ENCODE measurements at places on chromosomes 16 and 17.

- peak; percentile 37 for DNase-seq
These were observed 33.7 kb upstream of the GSG1L start for GRCh38 chr16:28096983-28097899.

DNA sequence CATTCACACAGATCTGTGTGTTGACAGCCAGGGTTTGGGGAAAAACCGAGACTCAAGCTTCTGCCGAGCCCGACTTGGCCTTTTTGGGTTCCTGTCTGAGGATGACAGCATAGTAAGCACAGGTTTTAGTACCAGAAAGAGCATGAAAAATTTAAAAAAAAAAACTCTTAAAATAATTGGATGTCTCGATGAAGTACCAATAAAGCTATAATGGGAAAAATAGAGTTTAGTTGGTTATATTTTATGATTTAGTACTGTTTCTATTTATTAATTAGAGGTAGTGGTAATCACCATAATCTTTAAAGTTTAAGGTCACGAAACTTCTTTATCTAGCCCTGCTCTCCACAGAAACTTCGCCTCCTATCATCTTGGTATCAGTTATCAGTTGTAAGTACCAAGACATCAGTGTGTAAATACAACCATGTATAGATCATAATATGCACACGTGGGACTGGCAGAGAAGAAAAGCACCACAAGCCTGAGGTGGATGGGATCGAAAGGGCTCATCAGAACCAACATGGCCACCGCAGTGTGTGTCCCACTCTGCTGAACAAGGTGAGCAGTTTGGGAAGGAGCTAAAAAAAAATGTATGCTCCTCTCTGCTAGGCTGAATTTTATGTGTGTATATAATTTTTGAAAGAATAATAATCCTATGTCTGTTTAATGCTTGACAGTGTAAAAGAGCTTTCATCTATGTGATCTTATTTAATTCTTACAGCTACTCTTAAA is 14.4 kb upstream of the EEF2K start:
- DNase-seq, result peak; percentile 60

DNA sequence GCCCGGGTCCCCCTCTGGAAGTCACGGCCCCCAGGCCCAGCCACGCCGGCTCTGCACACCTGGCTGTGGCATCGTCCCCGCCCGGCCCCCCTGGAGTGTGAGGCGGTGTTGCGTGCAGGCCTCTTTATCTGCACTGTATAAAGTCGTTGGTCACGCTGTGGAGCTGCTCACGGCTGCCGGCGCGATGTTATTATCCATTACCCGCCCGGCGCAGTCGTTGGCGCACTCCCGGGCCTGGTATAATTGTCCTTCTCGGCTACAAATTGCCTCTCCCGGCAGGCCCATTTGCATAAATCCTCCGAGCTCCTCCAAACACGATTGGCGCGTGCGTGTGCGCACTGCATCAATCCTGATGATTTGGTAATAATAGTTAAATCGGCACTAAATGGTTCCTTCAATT is 57.8 kb downstream of the BAHCC1 start:
- DNase-seq, result no peak

DNA sequence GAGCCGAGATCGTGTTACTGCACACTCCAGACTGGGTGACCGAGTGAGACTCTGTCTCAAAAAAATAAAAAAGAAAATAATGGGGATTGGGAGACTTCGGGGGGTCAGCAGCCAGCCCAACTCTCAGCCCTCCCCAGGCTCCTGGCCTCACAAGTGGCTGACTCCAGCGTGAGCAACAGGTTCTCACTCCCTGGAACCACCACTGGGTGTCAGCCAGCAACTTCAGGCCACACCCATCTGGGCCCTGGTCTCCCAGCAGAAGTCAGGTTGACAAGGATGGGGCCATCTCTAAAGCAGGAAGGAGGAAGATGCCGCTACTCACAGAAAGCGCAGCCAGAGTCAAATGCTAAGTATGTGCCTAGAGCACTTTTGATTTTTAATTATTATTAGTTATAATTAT is 139.4 kb downstream of the C16orf78 start:
- DNase-seq, result no peak

DNA sequence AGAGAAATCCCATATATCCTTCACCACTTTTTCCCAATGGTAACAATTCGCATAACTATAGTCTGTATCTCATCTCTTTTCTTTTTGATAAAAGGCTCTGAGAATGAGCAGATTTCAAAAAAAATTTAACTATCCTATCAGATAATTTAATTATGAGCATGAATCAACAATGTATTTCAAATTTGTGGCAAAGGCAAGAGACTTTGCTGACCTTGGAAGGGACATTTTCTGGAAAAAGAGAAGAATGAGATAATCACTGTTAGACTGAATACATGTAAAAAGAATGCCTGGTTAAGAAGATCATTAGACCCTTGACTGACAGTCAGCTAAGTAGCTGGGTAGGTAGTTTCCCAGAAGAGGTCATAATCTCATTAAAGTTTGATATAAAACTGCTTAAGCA is 428.4 kb upstream of the XYLT1 start:
- DNase-seq, result no peak

GRCh38 chr17:7512824-7513540 is 28.8 kb downstream of the POLR2A start:
- no peak for DNase-seq

Data from Peyer's patch (tissue), 4 donors.